Stromal cell of bone marrow (primary cell): ENCODE measurements at places on chromosomes 4 and X.

DNA sequence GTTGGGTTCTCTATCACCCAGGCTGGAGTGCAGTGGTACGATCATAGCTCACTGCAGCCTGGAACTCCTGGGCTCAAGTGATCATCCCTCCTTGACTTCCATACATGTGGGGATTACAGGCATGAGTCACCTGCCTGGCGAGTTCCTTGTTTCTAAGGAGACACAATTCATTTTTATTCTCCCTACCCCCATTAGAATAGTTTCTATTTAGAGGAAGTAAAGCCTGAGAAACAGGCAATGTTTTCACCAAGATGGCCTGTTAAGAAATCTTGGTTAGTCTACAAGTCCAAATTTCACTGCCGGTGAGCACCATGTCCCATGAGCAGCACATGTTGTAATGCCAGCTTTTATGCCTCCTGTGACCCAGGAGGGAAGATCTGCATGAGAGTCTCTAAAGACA lies 5.7 kb downstream of the CYBB start:
- no peak for DNase-seq

DNA sequence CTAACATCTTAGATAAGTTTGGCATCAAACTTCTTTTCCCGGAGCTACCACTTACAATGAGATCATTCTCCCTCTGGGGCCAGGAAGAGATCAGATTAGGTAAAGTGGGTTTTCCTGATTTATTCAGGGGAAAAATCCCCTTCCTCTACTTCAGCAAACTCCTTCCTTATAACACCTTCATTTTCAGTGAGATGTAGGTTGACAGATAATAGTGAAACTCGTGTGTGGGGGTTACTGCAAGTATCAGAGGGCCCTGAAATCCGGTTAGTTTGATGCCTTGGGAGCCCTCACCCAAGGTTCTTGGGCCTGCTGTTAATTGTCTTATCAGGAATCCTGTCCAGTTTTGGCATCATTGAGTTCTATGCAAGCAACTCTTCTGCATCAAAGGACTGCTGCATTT lies 10.8 kb downstream of the FTHL17 start:
- no peak for DNase-seq

- DNase-seq = peak; percentile 41
These were observed 89.7 kb downstream of the TMEM131L start for GRCh38 chr4:153555730-153556434.

- DNase-seq = no peak
These were observed 116.6 kb downstream of the SHISA3 start for GRCh38 chr4:42513748-42514492.

DNA sequence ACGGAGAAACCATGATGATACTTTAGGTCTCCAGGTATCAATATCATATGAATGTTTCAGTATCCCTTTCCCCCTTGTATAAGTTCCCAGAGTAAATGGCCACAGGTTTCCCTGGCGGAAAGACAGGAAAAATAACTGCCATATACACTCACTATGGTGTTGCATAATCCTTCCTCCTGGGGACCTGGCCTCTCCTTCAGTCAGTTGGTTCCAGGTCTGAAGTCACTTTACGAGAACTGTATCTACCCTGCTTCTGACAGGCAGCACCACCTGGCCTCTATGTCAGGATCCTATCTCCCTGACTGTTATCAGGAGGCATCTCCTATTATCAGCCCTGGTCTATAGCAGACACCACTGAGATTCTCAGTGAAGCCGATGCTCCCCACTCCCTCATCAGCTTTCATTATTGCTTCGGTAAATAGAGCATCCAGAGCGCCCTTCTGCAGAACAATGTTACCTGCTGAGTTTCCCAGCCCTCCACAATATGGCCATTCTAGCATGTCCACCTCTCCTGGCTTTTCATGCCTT lies 22.6 kb downstream of the HAUS3 start:
- DNase-seq = no peak

GRCh38 chr4:26319949-26320537 lies 771 bp upstream of the RBPJ start:
- DNase-seq = no peak

DNA sequence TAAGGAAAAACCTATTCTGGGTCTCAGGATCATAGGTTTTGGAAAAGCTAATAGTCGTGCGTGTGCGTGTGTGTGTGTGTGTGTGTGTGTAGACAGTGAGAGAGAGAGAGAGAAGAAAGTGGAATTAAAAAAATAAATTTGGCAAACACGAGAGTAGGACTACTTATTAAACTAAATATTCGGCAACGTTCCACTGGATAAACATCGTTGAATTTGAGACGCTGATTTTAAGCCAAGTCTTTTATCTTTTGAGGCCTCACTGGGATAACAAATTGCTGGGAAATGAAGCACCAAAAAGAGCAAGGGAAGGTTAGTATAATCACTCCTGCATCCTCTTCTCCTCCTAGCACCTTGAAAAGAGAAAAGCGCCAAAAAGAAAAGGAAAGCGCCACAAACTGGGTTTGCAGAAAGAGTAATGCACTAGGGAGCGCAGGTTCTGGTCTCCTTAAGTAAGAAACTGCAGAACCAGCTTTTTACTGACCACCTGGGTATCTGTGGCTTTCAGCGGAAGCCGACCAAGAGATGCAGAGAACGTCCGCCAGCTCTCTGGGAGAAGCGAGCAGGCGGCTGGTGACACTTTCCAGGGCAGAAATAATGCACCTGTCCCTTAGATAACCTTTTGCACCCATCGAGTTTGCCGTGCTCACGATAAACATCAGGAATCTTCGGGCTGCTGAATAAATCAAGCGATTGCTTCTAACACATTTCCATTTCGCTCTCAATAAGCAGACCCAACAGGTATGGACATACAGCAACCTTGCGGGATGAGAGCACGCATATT lies 3.4 kb downstream of the ATOH1 start:
- no peak for DNase-seq

GRCh38 chr4:22456291-22456690 lies 59.6 kb downstream of the ADGRA3 start:
- no peak for DNase-seq

GRCh38 chr4:24743206-24743605 lies 52.2 kb upstream of the SOD3 start:
- no peak for DNase-seq

DNA sequence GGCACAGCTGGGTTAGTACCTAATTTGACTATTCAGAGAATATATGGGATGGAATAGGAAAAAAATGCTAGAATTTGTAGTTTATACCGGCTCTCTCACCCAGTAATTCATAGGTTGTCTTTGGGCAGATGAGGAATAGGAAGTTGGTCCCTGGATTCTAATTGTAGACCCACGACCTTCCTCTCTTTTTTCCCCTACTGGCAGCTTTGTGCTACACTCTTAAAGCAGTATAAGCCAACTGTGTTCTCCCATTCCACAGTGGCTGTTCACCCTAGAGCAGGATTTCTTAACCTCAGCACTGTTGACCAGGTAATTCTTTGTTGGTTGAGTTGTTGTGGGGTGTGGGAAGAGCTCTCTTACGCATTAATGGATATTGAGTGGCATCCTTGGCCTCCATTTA lies 92.9 kb downstream of the FNIP2 start:
- no peak for DNase-seq

DNA sequence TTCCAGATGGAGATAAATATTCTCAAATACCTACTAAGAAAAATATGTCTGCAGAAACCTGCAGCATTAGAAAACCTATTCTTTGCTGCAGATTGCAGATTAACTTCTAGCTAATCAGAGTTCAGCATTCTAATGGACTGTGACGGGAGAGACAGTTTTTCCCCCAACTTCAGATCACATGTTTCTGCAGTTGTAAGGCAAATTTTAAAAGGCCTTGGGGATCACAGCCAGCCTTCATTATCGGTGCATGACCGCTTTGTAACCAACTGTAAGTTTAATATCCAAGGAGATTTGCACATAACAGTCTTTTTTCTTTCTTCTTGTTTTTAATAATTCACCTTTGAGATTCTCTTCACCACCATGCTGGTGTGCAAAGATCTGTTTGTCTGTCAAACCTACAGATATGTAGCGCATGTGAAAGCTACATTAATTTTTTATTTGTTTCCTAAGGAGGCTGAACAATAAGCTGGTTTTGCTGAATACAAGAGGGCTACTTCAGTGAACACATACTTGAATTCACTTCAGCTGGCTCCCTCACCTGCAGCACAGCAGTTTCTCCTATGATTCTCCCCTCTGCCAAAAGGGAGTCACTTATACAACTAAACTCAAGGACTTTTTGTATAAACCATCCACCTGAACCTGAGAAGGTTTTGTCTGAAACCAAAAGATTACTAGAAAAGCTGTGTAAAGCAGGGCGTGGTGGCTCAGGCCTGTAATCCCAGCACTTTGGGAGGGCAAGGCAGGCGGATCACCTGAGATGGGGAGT lies 488.5 kb downstream of the RPA4 start:
- DNase-seq = no peak

GRCh38 chr4:16692961-16693506 lies 205.4 kb downstream of the LDB2 start:
- no peak for DNase-seq

GRCh38 chr4:53616219-53616618 lies 24.9 kb upstream of the LNX1 start:
- DNase-seq = no peak

DNA sequence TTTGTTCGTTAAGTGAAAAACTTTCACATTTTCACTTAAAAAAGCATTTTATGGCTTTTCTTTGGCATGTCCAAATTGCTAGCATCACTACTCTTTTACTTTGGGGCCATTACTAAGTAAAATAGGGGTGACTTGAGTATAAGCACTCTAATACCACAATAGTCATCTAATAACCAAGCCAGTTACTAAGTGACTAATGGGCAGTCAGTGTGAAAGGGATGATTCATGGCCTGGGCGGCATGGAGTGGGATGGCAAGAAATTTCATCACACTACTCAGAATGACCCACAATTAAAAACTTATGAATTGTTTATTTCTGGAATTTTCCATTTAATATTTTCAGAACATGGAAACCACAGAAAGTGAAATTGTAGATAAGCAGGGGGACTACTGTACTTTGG lies 60.9 kb downstream of the BMP15 start:
- peak; percentile 17 for DNase-seq

- no peak for DNase-seq
These were observed 100.1 kb downstream of the RTL5 start for GRCh38 chrX:72031634-72032033.

DNA sequence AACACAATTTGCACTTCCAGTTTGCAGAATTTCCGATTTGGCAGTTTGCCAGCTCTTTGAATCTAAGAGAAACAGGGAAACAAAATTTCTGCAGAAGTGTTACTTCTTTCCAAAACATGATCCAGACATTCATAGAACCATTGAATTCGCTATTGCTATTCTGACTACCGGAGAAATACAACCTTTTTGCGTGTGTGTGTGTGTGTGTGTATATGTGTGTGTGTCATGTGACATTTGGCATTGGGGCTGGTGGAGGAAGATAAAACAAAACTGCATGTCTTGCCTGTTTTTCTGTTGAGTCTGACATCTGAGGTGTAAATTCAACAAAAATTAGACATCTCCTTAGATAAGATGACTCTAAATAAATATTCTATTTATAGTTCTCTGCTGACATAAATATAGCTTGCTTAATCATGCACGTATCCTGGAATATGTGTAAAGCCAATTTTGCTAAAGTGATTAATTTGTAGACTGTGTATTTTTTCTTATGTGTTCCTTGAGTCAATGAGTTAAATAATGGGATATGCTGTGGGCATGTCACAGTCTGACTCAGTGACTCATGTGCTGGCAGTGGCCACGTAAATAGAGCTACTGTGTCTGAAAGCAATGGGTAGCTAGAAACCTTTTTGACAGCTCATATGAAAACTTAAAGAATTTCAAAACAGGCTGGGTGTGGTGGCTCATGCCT lies 98.9 kb downstream of the HPGD start:
- DNase-seq = peak; percentile 68

- DNase-seq = no peak
These were observed 109.4 kb downstream of the DLG3 start for GRCh38 chrX:70554081-70554480.

- no peak for DNase-seq
These were observed 16.4 kb downstream of the DOK7 start for GRCh38 chr4:3479358-3480101.

DNA sequence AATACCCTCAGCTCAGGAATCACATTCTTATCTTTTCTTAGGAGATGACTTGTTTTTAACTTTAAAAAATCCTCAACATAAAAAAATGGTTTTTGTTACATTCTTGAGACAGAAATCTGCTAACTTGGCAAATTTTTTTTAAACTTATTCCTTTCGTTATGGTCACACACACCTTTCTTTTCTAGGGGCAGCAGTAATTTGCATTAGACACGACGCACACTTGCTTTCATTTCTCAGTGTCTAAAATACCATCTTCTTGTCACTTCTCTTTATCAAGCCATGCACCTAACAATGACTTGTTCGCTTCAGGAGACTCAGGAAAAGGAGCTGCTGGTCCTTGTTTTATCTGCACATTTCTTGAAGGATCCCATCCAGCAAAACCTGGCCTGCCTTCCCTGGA lies 112.6 kb upstream of the TBL1X start:
- DNase-seq = no peak

GRCh38 chr4:102169345-102169744 lies 175.9 kb downstream of the SLC39A8 start:
- peak; percentile 21 for DNase-seq

- DNase-seq = no peak
These were observed 73.7 kb downstream of the GEMIN8 start for GRCh38 chrX:13955975-13956374.

DNA sequence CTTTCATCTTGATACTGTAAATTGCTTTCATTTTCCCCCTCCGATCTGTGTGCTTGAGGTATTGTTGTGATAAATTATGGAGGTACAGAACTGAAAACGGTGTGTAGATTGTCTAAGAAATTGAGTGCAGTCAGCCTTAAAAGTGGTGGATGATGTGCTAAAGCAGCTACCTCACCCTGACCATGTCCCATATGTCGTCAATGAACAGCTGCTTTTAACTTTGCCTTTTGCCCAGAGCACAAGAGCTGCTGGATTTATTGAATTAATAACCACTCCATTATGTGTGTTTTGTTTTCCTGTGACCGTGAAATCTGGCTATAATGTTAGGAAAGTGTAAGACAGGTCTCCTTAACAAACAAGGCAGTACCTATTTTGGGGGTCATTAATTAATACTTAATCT lies 581.9 kb upstream of the PITX2 start:
- DNase-seq = no peak

DNA sequence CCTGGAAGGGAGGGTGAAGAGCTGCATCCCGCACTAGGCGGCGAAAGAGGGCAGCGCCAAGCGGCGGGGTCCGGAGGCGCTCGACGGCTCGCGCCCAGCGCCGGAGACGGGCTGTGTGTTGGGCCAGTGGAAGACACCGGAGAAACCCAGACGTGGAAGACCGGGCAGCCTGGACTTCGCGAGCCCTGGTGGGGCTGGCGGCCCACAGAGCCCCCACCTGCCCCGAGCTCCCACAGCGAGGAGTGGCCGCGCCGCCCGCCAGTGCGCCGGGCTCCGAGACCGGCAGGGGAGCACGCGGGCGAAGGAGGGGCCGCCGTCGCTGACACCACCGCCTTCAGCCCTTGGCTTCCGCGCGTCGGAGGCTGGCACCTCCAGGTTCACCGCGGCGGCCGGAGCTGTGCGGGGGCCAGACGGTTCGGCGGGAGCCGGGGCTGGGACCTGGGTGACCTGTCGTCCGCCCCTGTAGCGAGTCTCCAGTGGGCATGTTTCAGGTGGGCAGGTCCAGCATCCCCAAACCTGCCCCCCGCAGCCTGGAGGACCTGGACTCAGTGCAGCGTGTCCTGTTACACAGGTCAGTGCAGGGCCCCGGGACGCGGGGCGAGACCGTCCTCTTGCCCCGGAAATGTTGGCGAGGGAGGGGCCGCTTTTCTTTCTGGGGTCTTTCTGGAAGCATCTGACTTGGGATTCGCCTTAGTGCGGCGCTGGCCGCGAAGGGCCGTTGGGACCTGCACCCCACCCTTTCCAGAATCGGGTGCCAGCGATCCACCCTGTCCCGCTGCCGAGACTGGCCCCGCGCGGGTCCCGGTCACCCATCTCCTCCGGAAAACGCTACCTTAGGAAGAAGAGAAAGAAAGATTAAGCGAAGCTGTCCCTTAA lies 9.6 kb upstream of the INTU start:
- DNase-seq = peak; percentile 14
